ENCODE measurements at places on chromosomes 1 and 21.

- peak; percentile 98 for DNase-seq
Measured at GRCh38 chr21:39788383-39788782, 43.4 kb downstream of the IGSF5 start.

DNA sequence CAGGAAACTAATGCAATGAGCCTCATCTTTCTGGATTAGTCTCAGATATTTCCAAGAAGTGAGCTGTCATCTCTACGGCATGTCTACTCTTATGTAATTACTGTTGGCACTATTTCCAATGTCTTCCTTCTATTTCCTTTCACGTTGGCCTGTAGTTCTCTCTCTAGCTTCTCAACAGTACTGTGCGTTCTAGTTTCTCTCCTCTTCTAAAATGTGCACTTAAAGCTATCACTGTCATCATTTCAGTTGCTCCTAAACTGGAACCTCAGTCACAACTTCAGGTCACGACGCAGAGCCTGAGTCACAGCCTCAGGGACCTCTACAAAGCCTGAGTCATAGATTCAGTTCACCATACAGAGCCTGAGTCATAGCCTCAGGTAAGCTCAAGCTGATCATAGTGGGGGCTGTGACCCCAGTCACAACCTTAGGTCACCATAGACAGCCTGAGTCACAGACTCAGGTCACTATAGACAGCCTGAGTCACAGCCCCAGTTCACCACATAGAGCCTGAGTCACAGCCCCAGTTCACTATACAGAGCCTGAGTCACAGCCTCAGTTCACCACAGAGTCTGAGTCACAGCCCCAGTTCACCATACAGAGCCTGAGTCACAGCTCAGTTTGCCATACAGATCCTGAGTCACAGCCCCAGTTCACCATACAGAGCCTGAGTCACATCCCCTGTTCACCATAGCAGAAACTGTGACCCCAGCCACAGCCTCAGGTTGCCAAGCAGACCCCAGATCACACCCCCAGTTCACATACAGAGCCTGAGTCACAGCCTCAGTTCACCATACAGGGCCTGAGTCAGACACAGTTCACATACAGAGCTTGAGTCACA is 13.0 kb downstream of the WNT9A start:
- no peak for DNase-seq

GRCh38 chr1:45013551-45014209 is 1.6 kb downstream of the UROD start:
- no peak for DNase-seq

- DNase-seq = no peak
Measured at GRCh38 chr1:147897029-147897752, 5.4 kb upstream of the GJA8 start.

DNA sequence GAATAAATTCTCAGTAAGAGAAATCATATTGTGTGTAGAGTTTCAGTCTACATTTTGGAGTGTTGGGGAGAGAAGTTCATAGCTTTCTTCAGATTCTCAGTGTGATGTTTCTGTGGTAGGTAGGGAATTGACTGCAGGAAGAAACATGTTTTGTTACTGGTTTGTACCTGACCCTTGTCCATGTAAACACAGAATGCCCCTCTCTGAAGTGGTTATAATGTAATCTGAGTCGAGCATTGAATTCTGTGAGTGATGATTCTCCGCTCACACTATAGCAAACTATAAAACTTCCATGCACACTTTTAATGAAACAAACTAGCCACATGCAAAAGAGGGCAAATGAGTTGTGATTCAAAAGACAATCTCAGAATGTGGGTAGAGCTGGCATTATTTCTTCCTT is 433.2 kb downstream of the USP25 start:
- DNase-seq = no peak

Measured in NT2/D1 (cell line).